ENCODE measurements at places on chromosomes 1 and 21. TPM values are rescaled to one million over a fixed set of nuclear protein-coding genes. Genes with fewer than 3 reads are reported as not detected.

TSSK3 gene
- 1.2 TPM for total RNA-seq

TNFRSF18 gene
- 175 TPM for total RNA-seq

F5 gene
- 17.5 TPM for total RNA-seq

FMN2 gene
- total RNA-seq = not detected

KANK4 gene
- total RNA-seq = not detected

CELSR2 gene
- 4.2 TPM for total RNA-seq

PEAR1 gene
- total RNA-seq = 0.12 TPM

IL19 gene
- not detected for total RNA-seq

RNF187 gene
- total RNA-seq = 112 TPM

SESN2 gene
- 16.9 TPM for total RNA-seq

PIK3R3 gene
- total RNA-seq = 3.8 TPM

KRTAP12-2 gene
- total RNA-seq = not detected

KRTAP7-1 gene
- not detected for total RNA-seq

TADA1 gene
- total RNA-seq = 14.6 TPM

LCE1B gene
- total RNA-seq = not detected

C1orf159 gene
- 23.7 TPM for total RNA-seq

SPRR4 gene
- not detected for total RNA-seq

TCHH gene
- not detected for total RNA-seq

KCNK2 gene
- total RNA-seq = not detected

NOS1AP gene
- not detected for total RNA-seq

MSH4 gene
- total RNA-seq = 0.41 TPM

CYP4A22 gene
- total RNA-seq = not detected

ST6GALNAC3 gene
- total RNA-seq = not detected

TFB2M gene
- total RNA-seq = 12.4 TPM

ZBTB8A gene
- 0.10 TPM for total RNA-seq

CLDN14 gene
- not detected for total RNA-seq

NUF2 gene
- total RNA-seq = 39.2 TPM

EFNA4 gene
- total RNA-seq = 5.9 TPM

IVL gene
- total RNA-seq = not detected

KCNT2 gene
- total RNA-seq = not detected
